Body of pancreas (tissue), 4 donors: ENCODE measurements at places on chromosomes 2 and 18.

DNA sequence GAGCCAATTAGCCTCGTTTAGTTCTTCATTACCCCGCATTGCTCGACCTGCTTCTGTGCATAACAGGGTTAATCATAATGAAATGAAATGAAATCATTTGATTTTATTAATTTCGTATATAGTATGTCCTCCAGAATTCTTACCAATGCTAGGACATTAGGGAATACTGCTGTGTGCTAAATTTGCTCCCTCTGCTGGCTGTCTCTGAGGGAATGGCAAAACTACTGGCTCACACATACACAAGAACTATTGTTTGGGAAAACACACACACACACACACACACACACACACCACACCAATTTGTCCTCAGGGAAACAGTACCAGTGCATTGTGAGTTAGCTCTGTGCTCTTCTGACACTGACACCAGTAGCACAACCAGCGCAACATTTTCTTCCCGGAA, 273.3 kb upstream of the TCF4 start:
- no peak for DNase-seq

DNA sequence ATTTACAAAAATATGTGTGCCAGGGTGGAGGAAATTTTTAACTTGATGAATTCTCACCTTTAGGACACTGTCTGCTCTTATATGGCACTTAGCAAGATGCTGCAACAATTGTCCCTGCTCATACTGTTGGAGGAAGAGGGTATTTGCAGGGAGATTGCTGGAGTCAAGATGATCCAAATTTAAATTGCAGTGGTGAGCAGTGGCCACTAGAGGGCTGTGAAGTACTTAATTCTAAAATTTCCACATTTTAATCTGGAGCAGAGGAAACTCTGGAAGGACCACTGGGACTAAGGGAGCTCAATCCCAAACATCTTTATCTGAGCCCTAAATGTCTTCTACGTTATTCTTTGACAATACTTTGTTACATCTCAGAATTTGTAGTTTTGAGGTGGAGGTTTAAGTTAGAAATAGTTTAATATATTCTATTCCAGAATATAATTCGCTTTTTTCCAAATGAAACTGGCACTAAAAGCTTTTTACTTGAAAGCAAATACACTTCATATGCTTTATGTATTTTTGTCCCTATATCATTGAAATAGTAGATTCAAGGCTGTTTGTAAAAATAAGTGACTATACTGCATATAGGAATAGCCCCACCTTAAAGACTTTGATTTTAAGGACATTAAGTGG, 33.0 kb upstream of the PTH2R start:
- DNase-seq: peak; percentile 62

DNA sequence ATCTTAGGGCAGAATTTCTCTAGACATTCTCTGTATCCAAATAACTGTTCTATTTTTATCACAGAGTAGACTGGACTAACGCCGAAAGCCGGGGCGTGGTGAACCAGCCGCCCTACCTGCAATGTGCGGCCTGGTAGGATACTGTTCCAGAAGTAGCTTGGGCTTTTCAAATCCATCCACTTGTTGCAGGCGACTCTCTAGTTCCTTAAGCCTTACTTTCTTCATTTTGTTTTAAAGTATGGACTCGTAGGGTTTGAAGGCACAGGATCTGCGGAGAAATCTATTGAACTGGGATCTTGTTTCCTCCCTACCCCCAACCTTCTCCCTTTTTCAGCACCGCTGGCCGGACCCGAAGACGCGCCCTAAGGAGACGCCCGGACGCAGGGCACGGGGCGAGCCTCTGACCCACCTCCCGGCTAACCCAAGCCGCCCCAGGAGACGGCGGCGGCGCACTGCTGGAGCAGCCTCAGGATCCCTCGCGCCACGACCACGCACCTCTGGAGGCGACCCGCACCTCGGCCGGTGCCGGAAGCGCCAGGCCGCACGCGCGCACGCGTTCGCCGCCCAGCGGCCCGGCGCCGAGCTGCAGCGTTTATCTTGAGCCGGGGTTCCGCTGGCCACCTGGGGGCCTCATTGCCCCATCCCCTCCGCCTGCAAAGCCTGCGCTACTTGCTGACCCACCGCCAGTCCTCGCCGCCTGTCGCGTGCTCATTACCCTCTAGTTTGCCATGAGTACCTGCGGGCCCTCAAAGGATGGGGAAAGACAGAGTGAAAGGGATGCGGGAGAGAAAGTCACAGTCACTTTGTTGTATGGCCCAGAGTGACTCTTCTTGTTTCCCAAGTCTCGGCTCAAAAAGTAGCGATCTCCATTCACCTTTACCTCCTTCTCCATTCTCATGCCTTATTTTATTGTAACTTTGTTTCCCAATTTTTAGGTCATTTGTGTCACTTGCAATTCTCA, at the start of gene METTL5:
METTL5 (minus strand) TSS at position 533 of the 961 bp plus-strand sequence; CDS start at position 225, 308 bp downstream.
- peak; percentile 80 for DNase-seq

DNA sequence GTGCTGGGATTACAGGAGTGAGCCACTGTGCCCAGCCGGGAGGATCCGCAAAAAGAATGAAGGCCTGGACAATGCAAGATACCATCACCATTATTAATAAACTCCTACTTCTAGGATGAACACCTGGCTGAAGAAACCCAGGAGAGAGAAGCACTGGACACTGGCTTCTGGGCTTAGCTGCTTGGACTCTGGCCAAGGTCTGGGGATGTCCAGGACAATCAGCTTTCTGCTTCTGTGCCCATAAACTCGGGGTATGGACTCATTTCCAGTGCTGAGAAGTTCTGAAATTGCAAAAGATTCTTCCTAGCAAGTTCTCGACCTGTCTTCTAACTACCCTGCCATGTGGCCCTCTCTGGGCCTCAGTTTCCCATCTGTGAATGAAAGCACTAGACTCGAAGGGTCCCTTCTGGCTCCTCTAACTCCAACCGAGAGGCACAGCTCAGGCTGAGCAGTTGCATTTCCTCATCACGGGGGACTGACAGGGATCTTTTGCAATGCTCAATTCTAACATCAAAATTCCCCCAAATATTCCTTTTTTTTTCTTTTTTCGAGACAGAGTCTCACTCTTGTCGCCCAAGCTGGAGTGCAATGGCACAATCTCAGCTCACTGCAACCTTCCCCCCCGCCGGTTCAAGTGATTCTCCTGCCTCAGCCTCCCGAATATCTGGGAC, 2.4 kb upstream of the SH2D6 start:
- DNase-seq: no peak

- peak; percentile 83 for DNase-seq
These were observed 21.7 kb downstream of the LBH start for GRCh38 chr2:30252723-30253701.

DNA sequence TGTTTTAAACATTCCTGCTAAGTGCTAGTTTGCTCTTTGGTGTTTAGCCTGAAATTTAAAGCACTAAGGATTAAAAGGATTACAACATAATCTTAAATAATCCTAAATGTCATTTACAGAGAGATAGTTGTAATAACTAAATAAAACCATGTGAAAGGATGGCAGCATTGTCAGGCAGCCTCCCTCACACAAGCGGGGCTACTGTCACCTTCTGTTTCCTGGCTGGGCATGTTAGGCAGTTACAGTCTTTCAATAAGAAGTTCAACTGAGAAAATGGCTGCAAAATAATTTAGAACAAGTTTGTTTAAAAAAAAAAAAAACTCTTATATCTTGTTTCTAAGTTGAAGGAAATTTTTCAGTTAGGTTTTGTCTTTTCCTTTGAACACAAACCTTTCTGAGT, 124.9 kb downstream of the ARHGAP15 start:
- DNase-seq: no peak

DNA sequence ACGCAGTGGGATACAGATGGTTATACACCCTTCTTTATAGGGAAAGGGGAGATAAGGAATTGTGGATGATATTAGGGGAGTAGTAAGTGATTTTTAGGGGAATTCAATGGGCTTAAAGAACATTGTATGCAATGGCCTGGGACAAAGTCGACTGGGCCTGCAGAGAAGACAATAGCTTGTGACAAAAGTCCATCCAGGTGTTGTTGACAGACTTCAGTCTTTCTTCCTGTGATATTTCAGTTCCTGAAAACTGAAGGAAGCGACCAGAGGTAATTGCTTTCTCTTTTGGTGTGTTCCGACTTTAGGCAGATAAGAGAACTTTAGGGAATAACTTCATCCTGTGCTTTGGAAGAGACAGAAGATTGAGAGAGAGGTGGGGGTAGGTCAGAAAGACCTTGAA, 83.1 kb upstream of the NEUROD1 start:
- DNase-seq: no peak

DNA sequence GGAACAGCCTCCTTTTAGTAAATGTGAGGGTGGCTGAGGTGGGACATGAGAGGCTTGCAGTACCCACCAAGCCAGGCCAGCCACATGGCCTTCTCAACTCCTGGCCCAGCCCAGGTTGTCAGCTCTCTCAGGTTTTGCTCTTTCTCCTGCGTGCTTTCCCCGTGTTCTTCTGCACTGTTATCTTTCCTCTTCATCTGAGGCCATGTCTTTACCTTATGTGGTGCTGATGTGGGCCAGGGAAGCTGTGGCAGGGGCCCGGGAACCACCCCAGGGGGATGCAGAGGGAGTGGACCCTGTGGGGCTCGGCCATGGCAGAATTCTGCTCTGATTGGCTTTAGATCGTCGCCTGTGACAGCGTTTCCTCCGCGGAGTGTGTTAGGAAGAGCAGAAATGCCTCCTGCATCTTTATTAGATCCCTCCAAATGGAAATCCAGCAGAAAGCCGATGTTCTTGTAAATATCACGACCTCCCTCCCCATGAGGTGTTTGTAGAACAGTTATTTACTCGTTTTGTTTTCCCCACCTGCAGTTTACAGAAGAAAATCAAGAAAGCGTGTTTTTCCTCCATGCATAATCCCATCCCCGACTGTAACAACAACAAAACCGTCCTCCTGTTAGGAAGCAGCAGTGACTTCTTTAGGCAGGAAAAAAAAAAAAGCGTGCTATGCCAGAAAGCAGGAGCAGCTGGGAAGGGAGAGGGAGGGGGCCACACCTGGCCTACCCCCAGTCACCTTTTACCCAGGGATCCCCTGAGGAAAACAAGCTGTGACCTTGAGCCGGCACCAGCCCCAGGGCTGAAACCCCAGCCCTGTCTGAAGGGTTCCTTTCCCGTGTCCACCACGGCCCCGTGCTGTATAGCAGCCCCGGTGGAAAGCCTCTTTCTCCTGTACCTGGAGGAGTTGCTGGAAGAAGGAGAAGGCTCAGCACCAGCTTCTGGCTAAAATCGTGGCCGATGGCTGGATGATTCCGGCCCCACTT, 54.8 kb downstream of the HPCAL1 start:
- no peak for DNase-seq

DNA sequence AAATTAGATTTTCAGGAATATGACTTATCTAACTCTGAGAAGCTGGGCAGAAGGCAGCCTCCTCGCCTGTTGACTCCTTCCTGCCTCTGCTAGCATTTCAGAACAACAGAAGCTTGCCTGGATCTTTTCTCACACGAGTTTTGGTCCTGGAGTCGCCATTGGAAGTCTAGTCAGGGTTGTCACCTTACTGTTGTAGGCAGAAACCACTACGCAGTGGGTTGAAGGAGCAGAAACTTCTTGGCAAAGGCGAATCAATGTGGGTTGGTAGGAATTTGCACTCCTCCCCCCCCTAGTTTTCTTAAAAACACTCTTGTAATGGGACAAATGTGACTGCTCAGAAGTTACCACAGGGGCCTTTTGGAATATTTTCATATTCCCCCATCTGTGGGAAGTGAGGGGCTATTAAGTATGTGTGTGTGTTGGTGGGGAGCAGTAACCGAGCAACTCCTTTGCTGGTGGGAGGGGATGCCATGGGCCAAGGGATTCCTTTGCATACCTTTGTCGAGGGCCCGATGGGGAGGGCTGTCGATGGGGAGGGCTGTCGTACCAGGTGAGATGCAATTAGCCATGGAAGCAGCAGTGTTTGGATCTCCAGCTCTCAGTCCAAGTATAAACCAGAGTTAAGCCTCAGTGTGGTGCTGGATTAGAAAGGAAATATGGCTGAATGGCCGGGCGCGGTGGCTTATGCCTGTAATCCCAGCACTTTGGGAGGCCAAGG, 117.4 kb downstream of the FMNL2 start:
- DNase-seq: no peak
